ENCODE measurements at places on chromosomes 5 and 9.

DNA sequence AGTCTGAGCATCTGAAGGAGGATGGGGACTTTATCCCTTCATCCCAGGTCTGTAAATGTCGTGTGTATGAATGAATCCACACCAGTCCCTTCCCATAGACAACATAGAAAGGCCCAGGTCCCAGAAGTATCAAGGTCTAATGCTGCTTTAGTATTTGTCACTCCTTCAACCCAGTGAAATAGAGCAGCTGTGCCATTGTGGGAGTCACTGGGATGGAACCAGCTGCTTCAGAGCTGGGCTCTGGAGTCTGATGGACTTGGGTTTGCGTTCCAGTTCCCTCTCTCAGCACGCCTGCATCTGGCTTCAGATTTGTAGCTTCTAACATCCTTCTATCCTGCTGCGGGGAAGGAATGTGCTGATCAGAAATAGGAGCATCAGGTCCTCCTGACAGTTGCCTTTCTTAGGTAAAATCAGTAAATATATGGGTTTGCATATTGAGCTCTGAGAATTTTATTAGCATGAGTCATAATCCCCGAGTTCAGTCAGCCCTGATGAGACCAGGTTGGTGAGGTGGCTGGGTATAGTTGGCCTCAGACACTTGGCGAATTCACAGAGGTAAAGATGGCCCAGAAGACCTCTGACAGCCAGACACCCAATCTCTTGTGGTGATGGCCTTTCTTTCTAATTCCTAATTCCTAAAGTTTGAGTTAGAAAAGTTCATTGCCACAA, 10.1 kb downstream of the ACO1 start:
- DNase-seq, result peak; percentile 23

DNA sequence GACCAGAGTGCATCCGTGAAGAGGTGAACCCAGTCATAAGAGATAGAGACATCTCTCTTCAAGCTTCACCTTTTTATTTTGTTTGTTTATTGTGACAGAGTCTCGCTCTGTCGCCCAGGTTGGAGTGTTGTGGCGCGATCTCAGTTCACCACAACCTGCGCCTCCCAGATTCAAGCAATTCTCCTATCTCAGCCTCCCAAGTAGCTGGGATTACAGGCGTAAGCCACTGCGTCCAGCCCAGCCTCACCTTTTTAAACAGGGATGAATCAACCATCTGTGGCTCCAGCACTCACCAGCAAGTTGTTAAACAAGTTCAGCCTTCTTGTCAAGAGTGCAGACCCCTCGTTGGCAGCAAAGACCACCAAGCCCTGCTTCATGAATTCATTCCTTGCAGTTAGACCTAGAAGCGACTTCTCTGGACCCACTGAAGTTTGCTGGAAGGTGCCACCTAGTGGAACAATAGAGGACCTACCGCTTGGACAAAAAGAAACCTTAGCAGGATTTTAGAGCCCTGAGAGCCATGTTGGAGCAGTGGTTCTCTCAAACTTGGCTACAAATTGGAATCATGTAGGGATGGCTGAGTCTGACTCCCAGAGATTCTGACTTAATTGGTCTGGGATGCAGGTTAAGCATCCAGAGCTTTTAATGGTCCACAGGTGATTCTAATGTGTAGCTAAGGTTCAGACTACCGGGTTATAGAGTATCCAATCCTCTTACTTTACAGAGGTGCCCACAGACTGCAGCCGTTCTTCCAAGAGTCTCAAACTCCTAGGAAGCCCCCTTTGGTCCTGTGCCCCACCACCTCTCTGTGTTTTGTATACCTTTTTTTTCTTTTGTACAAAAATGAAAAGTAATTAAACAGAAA, 10.5 kb upstream of the GALNT10 start:
- peak; percentile 69 for DNase-seq

GRCh38 chr5:45376417-45376816, 319.8 kb downstream of the HCN1 start:
- peak; percentile 23 for DNase-seq

DNA sequence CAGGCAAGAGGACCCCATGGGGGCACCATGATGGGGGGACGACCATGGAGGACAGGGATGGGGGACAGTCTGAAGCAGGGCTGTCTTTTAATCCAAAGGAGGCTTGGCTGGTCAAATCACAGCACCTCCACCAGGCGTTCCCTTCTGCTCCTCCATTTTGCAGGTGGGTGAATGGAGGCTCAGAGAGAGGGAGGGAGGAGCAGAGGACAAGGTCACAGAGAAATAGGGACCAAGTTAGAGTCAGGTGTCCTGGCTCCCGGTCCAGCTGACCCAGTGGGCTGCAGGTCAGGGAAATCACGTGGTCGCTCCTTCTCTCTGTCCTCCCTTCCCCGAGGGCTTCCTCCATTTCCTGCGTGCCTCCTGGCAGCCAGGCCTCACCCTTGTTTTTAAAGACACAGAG, 156.4 kb upstream of the SMIM23 start:
- DNase-seq, result no peak

DNA sequence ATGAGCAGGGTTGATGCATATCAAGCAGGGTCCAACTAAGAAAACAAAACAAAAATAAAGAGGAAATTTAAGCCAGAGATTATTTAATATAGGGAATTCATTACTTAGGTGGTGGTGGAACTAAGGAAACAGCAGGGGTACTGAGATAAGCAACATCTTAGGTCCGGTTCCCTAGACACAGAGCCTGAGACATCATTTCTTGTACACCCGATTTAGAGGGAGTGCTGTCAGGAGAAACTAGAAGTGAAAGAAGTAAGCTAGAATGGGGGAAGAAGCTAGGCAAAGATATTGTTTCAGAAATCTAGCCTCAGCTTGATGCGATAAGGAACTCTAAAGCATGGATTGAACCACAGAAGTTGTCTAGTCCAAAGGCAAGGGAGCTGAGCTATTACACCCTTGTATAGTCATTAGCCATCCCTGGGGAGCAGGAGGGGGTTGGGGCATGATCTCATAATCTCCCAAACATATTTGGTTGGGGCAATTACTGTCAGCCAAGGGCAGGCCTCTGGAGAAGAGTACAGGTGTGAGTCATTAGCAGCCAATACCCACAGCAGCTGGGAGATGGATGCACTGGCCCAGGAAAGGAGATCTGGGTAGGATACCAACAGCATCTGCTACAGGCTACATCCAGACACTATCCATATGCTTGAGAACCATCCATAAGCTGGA, 194.5 kb downstream of the ARL15 start:
- DNase-seq, result peak; percentile 34

DNA sequence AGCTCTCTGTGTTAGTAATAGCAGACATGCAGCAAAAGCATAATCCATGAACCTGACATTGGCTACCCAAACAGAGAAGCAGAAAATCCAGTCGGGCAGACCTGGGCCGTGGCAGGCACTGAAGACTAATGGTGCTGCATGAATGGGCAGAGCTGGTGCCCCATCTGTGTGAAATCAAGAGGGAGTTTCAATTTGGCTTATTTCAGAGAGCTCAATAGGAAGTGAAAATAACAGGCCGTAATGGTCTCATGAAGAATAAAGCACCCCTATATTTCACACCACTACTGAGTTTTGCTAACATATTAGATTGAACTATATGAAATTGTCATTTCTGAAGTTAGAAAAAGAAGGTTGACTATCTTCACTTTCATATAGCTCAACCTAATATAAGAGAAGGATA, 149.7 kb downstream of the ENC1 start:
- no peak for DNase-seq

- DNase-seq, result no peak
Measured at GRCh38 chr9:8365029-8365428, 565.5 kb upstream of the DMAC1 start.

DNA sequence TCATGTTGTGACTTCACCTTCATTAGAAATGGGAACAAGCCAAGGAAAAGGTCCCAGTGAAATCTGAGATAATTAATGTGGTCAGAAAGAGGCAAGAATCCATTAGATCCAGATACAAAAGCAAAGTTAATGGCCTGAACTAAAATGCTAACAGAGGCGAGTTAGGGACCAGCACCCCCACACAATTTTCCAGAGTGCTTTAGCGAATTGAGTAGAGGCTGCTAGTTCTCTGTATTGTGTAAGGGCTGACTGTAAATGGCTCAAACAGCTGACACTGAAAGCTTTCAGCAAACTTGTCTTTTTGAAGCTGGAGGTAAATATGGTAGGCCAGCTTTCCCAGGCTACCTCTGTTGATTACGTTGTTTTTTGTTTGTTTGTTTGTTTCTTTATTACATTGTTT, 75.5 kb downstream of the CSNK1A1 start:
- DNase-seq, result no peak

DNA sequence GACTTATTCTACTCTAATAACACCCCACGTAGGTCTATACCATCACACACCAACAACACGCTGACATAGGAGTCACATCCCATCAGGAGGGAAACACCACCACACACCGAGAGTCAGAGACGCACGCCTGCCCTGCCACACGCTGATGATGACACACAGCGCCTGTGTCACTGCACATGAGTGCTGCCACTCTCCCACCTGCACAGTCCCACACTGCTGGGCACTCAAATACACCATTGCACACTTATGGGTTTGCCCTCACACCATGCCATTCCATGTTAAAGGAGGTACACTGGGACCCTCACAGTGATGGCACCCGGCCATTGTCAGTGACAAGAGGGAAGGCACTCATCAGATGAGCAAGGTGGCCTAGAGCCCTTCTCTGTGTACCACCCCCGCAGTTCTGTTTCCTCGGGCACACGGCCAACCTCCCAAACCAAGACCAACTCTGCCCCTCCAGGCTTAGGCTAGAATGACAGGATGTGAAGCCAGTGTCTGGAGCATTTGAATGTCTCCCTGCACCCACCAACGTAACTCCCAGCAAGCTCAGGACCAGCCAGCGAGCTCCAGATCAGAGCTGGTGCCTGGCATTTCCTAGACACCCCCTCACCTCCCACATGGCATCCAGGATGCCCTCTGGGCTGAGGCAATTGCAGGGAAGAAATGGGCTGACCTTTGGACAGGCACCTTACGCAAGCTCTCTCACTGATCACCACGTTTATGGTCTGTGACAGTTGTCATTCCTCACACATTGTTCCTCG, 3.6 kb upstream of the CPLX2 start:
- no peak for DNase-seq

DNA sequence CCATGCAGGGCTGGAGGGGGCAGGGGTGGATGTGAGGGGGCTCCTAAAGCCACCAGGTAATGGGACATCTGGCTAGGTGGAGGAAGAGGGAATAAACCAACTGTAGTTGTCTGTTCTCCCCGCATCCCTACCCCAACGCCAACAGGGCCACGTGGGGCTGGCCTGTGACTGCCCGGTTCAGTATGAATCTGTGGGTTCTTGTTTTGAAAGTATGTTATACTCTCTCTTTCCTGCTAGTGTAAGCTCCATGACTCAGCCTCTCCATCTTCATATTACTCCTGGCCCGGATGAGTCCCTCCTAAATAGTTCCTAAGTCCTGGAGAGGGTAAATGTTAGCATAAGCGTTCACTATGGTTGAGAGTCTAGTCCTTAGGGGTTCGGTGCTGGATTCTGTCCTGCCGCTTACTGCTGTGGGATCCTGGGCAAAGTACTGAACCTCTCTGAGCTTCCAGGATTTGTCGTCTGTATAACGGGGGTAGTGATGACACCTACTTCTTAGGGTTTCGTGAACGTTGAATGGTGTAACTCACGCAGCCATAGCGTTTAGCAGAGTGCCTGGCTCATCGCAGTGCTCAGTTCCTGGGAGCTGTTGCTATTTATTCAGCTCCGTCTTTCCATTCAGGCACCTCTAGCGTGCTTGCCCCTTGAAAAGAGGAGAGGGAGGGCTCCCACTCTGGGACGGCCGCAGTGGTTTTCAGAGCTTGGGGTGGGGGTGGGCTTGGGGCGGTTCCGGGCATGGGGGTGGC, 28.8 kb downstream of the LHX2 start:
- peak; percentile 51 for DNase-seq

DNA sequence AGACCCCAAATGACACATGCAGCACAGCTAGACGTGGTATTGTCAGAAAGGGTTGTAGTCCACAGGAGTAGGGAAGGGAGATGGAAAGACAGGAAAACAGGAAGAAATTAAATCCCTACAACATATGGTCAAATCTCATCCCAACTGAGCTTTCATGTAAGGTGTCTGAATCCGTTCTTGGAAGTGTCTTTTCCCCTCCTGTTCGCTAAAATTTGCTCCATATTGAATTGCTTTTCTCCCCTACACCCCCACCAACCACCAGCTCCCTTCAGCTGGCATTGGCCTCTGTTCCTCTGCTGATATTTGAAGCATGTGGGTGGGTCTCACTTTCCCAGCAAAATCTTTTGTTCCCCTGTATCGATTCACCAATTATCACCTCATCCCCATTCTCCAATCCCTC, 376.2 kb upstream of the WWC1 start:
- DNase-seq, result no peak

- no peak for DNase-seq
Measured at GRCh38 chr9:96133321-96134021, 168.5 kb downstream of the HSD17B3 start.

DNA sequence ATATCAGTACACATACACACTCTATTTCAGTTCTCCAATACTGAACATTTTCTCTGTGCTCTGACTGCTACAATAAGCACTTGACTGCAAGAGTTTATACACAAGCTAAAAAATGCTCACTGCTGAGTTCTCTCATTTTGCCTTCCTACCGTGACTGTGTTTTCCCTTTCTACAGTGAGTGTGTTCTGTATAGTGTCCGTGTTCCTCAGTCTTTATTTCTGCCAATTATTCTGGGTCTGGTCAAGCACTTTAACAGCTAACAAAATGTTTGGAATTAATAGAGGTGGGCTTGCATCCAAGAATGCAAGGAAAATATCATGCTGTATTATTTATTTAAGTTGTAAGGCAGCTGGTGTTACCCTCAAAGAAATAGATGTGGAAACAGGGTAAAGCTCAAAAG, 217.0 kb upstream of the NREP start:
- DNase-seq, result peak; percentile 50

- peak; percentile 47 for DNase-seq
Measured at GRCh38 chr9:113985968-113986585, 92.0 kb downstream of the AMBP start.

GRCh38 chr9:108672475-108673190, 183.2 kb downstream of the ACTL7B start:
- DNase-seq, result peak; percentile 51

DNA sequence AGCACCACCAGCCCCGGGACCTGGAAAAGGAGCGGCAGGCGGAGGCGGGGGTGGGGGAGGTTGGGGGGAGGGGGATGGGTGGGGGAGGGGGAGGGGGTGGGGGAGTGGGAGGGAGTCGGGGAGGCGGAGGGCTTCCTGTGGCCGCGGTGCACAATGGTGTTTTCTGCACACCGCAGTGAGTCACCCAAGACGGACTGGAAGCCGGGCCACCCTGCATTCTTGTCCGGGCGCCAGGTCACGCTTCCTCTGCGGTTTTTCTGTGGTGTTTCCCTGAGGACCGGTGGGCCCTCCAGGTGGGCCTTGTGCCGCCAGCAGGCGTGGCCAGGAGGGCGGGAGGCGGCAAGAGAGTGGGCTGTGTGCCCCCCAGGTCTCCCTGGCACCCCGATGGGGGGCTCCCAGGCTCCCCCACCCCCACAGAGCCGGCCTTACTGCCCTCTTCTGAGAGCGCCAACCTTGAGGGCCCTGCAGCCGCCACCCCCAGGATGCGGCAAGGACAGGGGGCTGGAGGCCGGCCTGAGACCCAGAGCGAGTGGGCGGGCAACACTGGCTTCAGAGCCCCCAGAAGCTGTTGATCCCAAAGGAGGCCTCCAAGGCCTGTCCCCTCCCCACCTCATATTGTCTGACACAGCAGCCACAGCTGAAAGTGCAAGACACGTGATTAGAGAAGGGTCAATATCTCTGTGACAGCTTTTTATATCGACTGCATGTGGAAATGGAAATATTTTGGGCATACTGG, 11.1 kb downstream of the EXD3 start:
- DNase-seq, result peak; percentile 91

Data from EH (cell line).